ENCODE measurements at places on chromosomes 4 and X. TPM values are rescaled to one million over a fixed set of nuclear protein-coding genes. Genes with fewer than 3 reads are reported as not detected.

- H3K4me3 ChIP-seq, result no peak overlapping the region
- no peaks in the 10 kb centered on the region for H3K27me3 ChIP-seq
- DNase-seq, result no peak
- H3K27ac ChIP-seq, result no peak overlapping the region
Observed at GRCh38 chr4:25402521-25402920, 25.5 kb downstream of the ANAPC4 start.

DNA sequence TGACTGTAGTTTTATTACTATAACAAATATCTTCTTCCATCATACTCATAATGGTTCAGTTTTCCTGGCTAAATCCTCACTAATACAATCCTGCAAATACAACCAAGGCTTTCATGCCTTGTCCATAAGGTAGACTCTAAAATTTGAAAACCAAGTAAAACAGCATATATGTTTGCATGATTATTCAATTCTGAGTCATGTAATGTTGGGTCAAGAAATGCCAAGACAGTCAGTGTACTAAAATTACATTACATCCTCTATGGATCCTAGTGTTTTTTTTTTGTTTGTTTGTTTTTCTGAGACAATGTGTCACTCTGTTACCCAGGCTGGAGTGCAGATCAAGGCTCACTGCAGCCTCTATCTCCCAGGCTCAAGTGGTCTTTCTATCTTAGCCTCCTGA is 38.6 kb upstream of the TEX13D start:
- H3K27me3 ChIP-seq, result no peaks in the 10 kb centered on the region
- H3K36me3 ChIP-seq, result no peaks in the 10 kb centered on the region
- H3K27ac ChIP-seq, result no peak overlapping the region
- H3K4me3 ChIP-seq, result no peak overlapping the region

- no peak for DNase-seq
- no peaks in the 10 kb centered on the region for H3K27me3 ChIP-seq
- no peaks in the 10 kb centered on the region for H3K4me1 ChIP-seq
- H3K36me3 ChIP-seq, result peaks cover 4% of the 10 kb centered on the region
Observed at GRCh38 chrX:86121916-86122315, 26.3 kb upstream of the DACH2 start.

DNA sequence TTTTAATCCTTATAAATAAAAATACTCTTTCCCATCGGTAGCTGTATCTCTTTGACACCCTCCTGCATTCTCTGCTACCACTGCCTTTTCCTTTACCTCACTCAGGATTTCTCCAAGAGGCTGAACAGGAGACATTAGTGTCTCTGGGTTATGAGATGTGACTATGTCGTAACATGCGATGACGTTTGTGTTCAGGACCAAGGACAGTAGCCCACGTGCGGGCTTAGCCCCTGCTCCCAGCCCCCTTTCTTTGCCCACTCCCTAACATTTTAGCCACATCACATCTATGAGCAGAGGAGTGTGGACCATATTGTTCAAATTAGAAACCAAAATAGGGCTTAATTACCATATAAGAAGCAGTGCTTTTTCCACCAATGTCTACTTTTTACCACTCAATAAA is 369.3 kb downstream of the FBXW7 start:
- H3K27ac ChIP-seq, result no peak overlapping the region
- H3K4me1 ChIP-seq, result no peaks in the 10 kb centered on the region
- no peak for DNase-seq
- H3K4me3 ChIP-seq, result no peak overlapping the region
- peaks cover 28% of the 10 kb centered on the region for H3K27me3 ChIP-seq

CLGN gene
- total RNA-seq, result 2.1 TPM

GRCh38 chr4:1644891-1645657 is 39.0 kb downstream of the FAM53A start:
- H3K27ac ChIP-seq, result no peak overlapping the region
- no peaks in the 10 kb centered on the region for H3K27me3 ChIP-seq
- DNase-seq, result no peak
- H3K4me1 ChIP-seq, result no peaks in the 10 kb centered on the region

PCDH11X gene
- not detected for total RNA-seq

GLRA3 gene
- 0.12 TPM for total RNA-seq

- peaks cover 6% of the 10 kb centered on the region for H3K36me3 ChIP-seq
- no peak overlapping the region for H3K27ac ChIP-seq
- no peaks in the 10 kb centered on the region for H3K27me3 ChIP-seq
- H3K4me1 ChIP-seq, result peaks cover 47% of the 10 kb centered on the region
Observed at GRCh38 chr4:86926435-86927086, 8.2 kb upstream of the AFF1 start.

DNA sequence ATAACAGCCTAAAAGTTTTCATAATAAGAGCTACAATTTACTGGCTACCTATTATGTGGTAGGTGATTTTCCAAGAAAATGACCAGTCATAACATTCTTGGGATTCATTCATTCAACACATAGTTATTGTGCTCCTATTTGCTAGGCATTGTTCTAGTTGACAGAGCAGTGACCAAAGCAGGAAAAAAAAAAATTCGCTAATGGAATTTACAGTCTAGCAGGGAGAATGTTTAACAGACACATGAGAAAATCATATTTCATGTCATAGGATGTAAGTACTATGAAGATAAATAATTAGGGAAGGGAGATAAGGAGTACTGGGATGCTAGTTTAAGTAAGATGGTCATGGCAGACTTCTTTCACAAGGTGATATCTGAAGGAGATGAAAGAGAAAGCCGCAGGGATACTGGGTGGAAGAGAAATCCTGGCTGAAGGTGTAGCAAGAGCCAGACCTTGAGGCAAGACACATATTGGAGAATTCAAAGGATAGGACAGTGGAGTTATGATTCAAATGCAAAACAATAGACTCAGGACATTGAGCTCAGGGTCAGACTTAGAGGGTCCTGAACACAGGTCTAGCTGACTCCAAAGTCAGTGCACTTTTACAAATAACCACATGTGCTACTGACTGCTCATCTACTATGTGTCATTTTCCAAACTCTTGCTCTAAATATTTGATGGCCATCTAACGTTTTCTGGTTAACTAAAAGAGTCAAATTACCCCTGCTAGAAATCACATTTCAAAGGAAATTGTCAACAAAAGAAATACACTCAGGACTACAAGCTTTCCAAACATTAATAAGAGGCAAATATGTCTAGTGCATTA is 20.4 kb downstream of the SPCS3 start:
- peaks cover 6% of the 10 kb centered on the region for H3K4me1 ChIP-seq
- DNase-seq, result no peak
- no peaks in the 10 kb centered on the region for H3K36me3 ChIP-seq
- no peaks in the 10 kb centered on the region for H3K27me3 ChIP-seq
- no peak overlapping the region for H3K27ac ChIP-seq

STS gene
- total RNA-seq, result 14.1 TPM

GRCh38 chr4:155946486-155946885 is 7.2 kb downstream of the CTSO start:
- no peak overlapping the region for H3K4me3 ChIP-seq
- no peaks in the 10 kb centered on the region for H3K4me1 ChIP-seq
- no peak overlapping the region for H3K27ac ChIP-seq
- DNase-seq, result no peak
- no peaks in the 10 kb centered on the region for H3K36me3 ChIP-seq
- no peaks in the 10 kb centered on the region for H3K27me3 ChIP-seq

- no peak overlapping the region for H3K27ac ChIP-seq
- H3K27me3 ChIP-seq, result peaks cover 27% of the 10 kb centered on the region
- H3K4me1 ChIP-seq, result peaks cover 10% of the 10 kb centered on the region
- H3K4me3 ChIP-seq, result no peak overlapping the region
- H3K36me3 ChIP-seq, result no peaks in the 10 kb centered on the region
Observed at GRCh38 chr4:88212253-88212561, 53.8 kb upstream of the ABCG2 start.

GRCh38 chrX:107736781-107737531 is 38.6 kb downstream of the TSC22D3 start:
- no peak for DNase-seq
- no peak overlapping the region for H3K27ac ChIP-seq
- H3K4me1 ChIP-seq, result peaks cover 23% of the 10 kb centered on the region
- H3K36me3 ChIP-seq, result peaks cover 8% of the 10 kb centered on the region

DNA sequence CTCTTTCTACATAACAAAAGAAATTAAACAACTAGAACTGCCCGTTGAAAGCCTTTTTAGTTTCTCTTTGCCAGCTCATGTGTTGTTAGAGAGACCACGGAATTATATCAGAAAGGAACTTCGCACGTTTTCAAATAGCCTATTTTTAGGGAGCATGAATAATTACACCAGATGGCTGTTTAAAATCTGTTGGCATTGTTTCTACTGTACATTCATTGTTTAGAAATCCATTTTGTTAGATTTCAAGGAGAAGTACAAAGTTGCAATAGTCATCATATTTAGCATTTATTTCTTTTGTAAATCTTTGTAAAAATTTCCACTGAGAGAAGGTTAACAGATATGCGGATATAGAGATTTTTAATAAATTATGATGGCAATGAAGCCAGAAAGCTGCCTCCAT is 403.0 kb upstream of the HS3ST1 start:
- H3K27ac ChIP-seq, result no peak overlapping the region
- H3K4me1 ChIP-seq, result no peaks in the 10 kb centered on the region
- no peaks in the 10 kb centered on the region for H3K36me3 ChIP-seq
- H3K4me3 ChIP-seq, result no peak overlapping the region
- no peaks in the 10 kb centered on the region for H3K27me3 ChIP-seq
- no peak for DNase-seq

DNA sequence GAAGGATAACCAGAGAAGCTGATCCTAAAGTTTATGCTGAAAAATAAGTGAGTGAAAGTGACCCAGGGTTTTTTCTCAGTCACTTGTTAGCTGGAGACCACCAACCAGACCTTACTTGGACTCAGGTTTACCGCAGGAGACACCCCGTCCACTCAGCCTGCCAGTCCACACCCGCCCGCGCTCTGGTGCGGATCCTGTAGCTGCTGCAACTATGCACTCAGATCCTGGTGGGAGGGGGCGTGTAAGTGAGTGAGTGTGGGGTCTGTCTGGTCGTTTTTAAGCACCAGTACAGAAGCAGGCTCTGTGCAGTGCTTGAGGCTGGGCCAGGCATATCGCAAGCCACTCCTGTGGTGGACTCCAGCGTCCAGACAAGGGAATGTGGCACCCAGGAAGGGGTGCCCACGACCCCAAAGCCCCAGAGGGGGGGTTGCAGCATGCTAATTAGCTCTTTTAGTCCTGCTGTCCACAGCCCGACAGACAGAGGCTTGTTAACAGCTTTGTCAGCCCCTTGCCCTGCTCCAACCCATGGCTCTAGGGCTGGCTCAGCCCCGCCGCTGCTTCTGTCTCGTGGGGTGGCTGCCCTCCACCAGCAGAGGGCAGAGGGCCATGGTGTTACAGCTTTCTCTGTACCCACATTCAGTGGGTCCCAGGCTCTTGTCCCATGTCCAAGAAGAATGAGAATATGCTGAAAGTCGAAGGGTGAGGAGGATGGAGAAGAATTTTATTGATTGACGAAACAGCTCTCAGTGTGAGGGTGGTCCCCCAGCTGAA is 40.4 kb upstream of the PPP1R2C start:
- H3K27ac ChIP-seq, result no peak overlapping the region
- peaks cover 7% of the 10 kb centered on the region for H3K27me3 ChIP-seq

DNA sequence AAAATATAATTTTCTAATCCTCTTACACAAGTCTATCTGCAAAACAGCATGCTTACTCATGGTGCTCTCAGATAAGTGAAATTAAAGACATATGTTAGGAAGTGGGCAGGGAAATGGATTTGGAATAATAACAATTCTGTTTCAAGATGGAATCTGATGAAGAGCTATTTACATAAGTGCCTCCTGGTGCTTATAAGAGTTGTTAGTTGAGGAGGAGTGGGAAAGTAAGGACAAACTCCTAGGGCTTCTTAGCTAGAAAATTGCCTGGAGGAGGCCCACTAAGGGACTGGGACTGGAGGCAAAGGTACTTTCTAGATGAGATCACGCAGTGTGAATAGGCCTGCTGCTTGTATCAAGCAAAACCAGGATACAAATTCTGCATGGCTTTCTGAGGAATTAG is 939.8 kb downstream of the GLUD2 start:
- H3K4me1 ChIP-seq, result no peaks in the 10 kb centered on the region
- no peak overlapping the region for H3K4me3 ChIP-seq
- H3K27ac ChIP-seq, result no peak overlapping the region

ZNF157 gene
- not detected for total RNA-seq

P2RY8 gene
- not detected for total RNA-seq

DNA sequence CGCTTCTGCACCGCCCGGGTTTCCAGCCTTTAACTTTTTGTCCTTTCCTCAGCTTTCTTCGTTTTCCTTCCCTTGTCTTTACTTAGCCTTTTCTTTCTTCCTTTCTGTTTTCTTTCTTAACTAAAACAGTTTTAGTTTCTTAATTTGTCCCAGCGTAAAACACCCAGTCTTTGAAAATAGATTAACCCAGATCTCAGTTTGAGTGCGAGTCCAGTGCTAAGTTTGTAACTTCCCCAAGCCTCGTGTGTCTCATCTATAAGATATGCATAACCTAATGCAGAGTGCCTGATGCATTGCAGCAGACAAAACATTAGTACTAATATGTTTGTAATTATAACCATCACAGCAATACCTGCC is 460 bp upstream of the GEMIN8 start:
- H3K4me3 ChIP-seq, result peak overlapping the region; percentile 76
- DNase-seq, result no peak
- peaks cover 17% of the 10 kb centered on the region for H3K36me3 ChIP-seq
- peak overlapping the region; percentile 91 for H3K27ac ChIP-seq

- no peak overlapping the region for H3K27ac ChIP-seq
- no peaks in the 10 kb centered on the region for H3K27me3 ChIP-seq
- no peak overlapping the region for H3K4me3 ChIP-seq
- DNase-seq, result no peak
- H3K4me1 ChIP-seq, result no peaks in the 10 kb centered on the region
- peaks cover 8% of the 10 kb centered on the region for H3K36me3 ChIP-seq
Observed at GRCh38 chr4:6293097-6293445, 23.4 kb downstream of the WFS1 start.

PNMA5 gene
- total RNA-seq, result not detected

DNA sequence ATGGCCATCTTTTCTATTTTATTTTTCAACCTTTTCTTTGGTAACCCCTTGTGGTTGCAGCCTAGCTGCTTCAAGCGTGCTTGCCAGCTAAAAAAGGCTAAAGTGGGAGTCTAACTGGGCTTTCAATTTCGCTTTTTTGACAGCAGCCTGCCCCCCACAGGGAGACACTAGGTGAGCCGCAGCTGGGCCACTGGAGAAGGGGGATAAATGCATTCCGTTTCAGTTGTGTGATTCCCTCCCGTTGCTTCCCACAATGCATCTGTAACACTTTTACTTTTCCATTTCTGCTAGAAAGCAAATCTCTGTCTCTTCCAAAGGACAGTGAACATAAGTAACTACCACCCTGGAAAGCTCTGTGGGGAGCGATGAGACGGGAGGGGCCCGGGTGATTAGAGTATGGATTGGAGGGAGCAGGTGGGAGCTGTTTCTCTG is 86.3 kb upstream of the RAPGEF2 start:
- no peaks in the 10 kb centered on the region for H3K4me1 ChIP-seq

GRCh38 chr4:71444395-71444794 is 105.6 kb downstream of the SLC4A4 start:
- no peaks in the 10 kb centered on the region for H3K27me3 ChIP-seq
- H3K36me3 ChIP-seq, result no peaks in the 10 kb centered on the region
- DNase-seq, result no peak
- H3K4me3 ChIP-seq, result no peak overlapping the region
- no peaks in the 10 kb centered on the region for H3K4me1 ChIP-seq

Measured in Calu3 (cell line).